Epithelial cell of proximal tubule (primary cell): ENCODE measurements at places on chromosomes 7 and 10.

DNA sequence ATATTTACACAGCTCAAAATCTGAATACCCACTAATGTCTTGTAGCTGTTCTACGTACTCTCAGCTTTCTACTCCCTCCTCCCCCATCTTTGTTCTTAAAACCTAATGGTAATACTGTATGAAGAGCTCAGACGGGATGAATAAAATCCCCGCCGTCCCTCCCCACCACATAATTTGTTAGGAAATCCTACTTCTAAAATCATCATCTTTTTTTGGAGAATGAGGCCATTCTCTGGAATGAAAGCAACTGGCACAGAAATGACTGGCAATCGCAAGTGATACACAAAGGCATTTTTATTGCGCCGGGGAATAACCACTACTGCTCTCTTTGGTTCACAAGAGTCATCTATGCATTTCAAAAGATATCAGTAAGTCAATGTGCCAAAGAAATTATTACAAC is 27.3 kb downstream of the SLC35B4 start:
- DNase-seq, result no peak

GRCh38 chr7:4018601-4019316 is 663.3 kb upstream of the FOXK1 start:
- no peak for DNase-seq

DNA sequence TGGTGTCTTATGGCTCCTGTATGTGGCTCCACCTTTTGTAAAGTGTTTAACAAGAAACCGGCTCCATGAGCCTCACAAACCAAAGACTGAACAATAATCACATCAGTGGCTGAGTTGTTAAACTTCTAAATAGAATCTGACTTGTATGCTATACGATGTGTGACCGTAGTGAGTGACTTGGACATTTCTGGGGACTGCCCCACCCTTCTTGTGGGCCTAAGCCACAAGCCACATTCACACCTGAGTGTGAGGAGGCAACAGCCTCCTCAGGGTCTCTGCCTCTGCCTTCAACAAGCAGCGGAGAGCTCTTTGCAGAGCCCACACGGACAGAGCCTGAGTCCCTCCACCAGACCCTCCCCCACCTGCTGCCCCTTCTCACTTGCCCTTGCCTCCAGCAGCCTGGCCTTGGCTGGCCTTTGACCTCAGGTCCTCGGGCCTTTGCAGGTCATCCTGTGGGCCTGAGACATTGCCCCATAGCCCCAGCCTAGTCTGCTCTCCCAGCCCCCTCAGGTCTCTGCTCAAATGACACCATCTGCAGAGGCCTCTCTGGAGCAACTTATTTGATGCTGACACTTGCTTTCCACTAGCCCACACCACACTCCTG is 156.8 kb upstream of the TNS3 start:
- DNase-seq, result no peak

- DNase-seq, result no peak
Measured at GRCh38 chr7:104550362-104550761, 222.0 kb downstream of the LHFPL3 start.

GRCh38 chr10:78729366-78729765 is 339.4 kb upstream of the ZMIZ1 start:
- no peak for DNase-seq

GRCh38 chr10:127315888-127316287 is 119.5 kb upstream of the INSYN2A start:
- no peak for DNase-seq

- no peak for DNase-seq
Measured at GRCh38 chr7:107505362-107505761, 35.5 kb downstream of the GPR22 start.

GRCh38 chr10:24097751-24098207 is 111.2 kb upstream of the KIAA1217 start:
- no peak for DNase-seq

DNA sequence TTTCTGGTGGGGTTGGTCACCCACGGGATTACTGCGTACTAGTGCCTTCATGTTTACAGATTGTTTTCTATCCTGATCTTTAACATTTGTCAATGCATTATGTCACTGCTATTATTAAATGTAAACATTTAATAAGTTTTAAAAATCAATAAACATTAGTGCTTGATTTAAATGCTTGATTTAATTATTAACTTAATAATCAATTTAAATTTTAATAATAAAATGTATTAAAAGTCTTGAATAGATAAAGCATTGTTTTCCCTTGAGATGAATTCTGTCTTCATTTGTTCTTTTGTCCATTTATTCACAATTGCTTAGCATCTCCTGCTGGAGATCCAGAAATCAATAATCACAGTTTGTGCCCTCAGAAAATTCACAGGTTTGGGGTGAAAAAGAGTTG is 201.8 kb upstream of the HDAC9 start:
- DNase-seq, result no peak

DNA sequence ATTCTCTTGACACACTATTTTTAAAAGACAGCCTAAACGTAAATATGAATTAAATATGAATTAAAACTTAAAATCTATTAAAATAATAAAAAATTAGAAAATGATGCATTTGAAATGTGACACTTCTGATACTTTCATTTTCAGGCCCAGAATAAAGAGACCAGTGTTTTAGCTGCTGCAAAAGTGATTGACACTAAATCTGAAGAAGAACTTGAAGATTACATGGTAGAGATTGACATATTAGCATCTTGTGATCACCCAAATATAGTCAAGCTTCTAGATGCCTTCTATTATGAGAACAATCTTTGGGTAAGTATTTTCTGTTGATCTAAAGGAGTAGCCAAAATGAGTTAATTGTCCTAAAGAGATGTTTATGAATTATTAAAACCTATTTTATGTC is 23.6 kb downstream of the SLK start:
- DNase-seq, result no peak

- no peak for DNase-seq
Measured at GRCh38 chr10:98344589-98345038, 70.4 kb downstream of the PYROXD2 start.

DNA sequence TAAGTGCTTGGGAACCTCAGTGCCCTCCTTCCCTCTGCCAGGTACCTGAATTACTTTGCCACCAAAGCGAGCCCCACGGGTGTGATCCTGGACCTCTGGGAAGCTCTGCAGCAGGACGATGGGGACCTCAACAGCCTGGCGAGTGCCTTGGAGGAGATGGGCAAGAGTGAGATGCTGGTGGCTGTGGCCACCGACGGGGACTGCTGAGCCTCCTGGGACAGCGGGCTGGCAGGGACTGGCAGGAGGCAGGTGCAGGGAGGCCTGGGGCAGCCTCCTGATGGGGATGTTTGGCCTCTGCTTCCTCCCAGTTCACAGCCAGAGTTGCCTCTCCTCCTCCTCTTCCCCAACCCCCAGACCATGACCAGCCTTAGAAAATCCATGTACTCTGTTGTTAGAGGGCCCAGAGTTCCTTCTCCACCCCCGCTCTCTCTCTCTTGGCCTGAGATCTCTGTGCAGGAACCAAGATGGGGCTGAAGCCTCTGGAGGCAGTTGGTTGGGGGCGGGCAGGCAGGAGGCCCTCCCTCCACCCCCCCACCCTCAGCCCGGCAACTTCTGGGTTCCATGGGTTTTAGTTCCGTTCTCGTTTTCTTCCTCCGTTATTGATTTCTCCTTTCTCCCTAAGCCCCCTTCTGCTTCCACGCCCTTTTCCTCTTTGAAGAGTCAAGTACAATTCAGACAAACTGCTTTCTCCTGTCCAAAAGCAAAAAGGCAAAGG is 19.8 kb upstream of the SLC29A3 start:
- no peak for DNase-seq
